ENCODE measurements at places on chromosomes 7 and 10.

GRCh38 chr7:142556740-142557139 is 192.5 kb upstream of the PRSS1 start:
- no peak for DNase-seq

- DNase-seq = no peak
Observed at GRCh38 chr7:5404421-5404826, 19.2 kb downstream of the TNRC18 start.

- DNase-seq = no peak
Observed at GRCh38 chr7:31995134-31995533, 75.1 kb downstream of the PDE1C start.

DNA sequence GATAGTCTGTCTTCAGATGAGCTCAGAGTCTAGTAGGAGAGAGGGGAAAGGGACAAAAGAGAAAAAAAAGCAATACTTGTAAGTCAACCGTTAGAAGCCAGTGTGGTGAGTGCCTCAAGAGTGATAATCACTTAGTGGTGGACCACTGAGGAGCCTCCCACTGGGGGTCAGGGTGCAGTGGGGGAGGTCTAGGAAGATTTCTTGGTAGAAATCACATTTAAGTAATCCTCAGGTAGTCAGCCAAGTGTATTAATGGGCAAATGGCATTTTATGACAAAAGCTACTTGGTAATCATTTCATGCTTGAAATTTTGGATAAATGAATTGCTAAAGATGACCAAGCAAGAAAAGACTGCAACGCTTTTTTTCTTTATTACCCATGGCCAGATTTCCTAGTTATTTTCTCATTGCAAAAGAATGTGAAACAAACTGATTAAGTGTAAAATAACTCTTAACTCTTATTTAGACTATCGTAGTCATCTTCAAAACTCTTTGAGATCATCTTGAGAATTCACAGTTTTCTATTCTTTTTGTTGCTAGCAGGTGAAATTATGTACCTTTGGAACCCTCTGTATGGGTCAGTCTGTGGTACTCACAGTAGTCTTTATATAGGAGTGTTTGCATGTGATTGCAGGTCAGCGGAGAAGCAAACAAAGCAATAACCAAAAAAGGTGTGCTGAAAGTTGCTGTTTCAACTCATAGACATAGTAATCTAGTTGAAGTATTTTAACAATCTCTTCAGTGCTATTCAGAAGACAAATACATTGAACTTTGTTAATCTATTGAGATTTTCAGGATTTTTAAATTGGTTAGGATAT is 63.9 kb downstream of the PPP1R9A start:
- no peak for DNase-seq

GRCh38 chr7:121557034-121557892 is 161.2 kb upstream of the FAM3C start:
- no peak for DNase-seq

- no peak for DNase-seq
Observed at GRCh38 chr10:28939281-28940157, 262.2 kb downstream of the BAMBI start.

DNA sequence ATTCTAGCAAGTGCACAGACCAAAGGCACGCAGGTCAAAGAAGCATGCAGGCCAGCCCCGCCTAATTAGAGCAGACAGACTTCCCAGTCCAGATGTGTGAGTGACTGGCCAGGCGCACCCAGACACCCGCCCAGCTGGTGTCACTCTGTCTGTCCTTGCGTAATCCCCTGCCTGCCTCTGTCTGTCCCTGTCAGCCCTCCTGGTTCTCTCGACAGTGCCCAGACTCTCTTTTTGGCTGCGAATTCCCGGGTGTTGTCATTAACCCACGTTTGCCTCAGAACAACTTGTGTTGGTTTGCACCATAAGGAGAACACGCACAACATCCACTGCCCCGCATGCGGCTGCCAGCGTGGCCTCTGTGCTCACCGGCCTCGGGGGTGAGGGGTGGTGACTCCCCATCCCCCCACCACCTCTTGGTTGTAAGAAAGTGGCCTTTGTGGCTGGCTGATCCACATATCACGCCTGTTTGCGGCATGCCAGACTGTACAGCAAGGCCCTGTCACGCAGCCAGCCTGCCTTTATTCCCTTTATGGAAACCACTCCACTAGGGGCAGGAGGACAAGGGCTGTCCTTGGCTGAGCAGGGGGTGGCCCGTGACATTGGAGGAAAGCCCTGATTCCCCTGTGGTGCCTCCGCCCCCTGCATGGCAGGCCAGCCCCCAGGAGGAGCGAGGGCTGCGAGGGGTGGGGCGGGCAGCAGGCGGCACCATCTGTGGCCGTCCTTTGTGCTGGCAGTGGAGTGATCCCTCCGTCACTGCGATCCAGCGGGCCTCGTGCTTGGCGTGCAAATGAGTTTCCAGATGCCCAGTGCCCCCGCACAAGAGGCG is 72.8 kb upstream of the PPIF start:
- DNase-seq = no peak

DNA sequence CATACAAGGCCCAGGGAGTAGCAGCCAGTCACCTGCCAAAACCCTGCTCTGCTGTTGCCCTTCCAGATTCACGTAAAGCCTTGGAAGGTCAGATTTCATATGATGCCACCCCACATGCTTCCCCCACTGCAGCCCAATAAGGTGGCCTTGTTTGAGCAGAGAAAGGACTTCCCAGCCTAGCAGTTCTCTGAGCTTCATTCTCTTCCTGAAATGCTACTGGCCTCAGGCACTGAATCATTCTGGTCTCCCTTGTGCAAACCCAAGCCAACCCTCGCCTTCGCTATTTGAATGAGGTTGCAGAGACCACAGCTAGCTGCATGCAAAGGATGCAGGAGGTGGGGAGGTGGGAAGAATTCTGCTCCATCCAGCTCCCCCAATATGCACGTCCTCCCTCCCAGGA is 60.3 kb upstream of the PLXNA4 start:
- no peak for DNase-seq

DNA sequence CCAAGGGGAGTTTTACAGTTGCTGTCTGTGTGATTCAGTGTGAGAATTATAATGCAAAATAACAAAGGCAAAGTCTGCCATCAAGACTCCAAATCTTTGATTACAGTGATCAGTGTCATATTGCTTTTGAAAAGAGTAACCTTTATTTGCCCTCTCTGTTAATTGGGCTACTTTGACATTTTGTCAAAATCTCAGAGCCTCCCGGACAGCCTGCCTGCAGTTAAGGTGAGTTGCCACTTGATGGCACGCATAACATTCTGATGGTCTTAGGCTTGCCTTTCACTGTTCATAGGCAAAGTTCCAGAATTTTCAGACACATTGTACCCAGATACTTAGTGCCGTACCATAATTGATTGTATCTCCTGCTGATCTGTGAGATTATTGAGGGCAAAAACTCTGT is 253.5 kb downstream of the ABCA13 start:
- DNase-seq = no peak

- DNase-seq = no peak
Observed at GRCh38 chr10:97321804-97322190, 2.7 kb downstream of the FRAT1 start.

GRCh38 chr7:151314401-151314800 is 27.2 kb upstream of the NUB1 start:
- no peak for DNase-seq

DNA sequence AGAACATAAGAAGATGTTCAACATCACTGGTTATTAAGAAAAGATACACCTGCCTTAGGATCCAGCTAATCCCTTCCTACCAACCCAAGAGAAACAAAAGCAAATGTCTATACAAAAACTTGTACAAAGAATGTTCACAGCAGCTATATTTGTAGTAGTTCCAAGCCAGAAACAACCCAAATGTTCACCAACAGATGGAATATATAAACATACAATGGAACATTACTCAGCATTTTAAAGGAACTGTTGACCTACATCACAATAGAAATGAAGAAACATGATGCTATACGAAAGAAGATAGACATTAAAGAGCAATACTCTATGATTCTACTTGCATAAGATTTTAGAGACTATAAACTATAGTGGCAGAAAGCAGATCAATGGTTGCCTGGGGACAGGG is 149.4 kb downstream of the ZNF438 start:
- DNase-seq = no peak

- no peak for DNase-seq
Observed at GRCh38 chr7:72217151-72217550, 195.0 kb downstream of the CALN1 start.

DNA sequence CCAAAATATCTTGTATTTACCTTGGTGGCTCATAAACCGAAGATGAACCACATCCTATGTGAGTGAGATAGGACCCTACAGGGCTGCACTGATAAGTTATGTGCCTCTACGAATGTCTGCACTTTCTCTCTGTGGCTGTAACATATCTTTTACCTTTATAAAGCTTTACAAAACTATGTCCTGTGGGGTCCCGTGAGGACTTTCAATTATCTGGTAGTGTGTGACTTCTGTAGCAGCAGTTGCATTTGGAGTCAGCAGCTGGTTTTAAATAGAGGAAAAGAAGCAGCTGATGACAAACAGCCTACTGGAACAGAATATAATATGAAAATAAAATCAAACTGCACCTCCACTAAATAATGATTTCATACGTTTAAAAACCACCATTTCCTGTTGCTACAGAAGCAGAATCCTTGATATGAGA is 222.4 kb upstream of the GNAI1 start:
- DNase-seq = no peak

- no peak for DNase-seq
Observed at GRCh38 chr10:100878291-100878910, 34.4 kb upstream of the SLF2 start.

DNA sequence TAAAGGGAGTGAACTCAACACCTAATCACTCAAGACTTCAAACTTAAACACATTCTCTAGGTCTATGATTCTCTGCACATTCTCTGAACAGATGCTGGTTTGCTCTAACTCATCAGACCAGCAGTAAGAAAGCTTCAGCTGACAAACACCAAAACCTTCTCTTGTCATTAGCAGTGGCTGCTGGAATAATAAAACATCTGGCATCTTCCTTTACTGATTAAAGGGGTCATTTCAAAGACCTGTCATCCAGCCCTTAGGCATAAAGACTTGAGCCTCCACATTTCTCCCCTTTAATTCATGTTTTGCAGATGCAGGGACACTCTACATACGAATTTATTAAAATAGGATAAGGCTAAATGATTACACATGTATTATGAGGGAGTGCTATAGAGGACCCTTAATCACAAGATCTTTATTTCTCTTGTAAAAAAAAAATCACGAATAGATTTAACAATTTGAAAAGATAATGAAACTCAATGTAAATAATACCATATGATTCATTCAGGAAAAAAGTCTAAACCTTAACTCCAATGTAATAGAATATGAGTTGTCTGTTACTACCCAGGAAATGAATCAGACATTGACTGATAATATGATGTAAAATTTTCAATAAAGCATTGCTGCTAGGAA is 152.4 kb upstream of the GNAI1 start:
- no peak for DNase-seq

GRCh38 chr7:101814991-101815825 is 2.2 kb upstream of the CUX1 start:
- no peak for DNase-seq

GRCh38 chr7:54932818-54933543 is 85.8 kb upstream of the EGFR start:
- DNase-seq = no peak

DNA sequence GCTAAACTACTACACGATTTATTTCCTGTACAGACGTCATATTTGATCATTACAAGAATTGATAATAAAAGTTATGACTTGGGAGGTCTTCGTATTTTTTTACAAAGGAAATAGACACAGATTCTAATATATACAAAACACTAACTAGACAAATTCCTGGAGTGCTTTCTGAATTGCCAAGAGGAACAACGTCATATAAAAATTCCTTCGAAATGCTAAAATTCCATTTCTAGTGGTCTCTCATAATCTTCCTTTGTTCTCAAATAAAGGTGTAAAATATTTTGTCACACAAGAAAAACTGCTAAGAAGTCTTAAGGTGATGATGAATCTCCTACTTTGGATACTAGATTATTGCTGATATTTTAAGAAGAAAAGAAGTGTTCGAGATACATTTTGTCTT is 85.4 kb downstream of the CDK6 start:
- no peak for DNase-seq

DNA sequence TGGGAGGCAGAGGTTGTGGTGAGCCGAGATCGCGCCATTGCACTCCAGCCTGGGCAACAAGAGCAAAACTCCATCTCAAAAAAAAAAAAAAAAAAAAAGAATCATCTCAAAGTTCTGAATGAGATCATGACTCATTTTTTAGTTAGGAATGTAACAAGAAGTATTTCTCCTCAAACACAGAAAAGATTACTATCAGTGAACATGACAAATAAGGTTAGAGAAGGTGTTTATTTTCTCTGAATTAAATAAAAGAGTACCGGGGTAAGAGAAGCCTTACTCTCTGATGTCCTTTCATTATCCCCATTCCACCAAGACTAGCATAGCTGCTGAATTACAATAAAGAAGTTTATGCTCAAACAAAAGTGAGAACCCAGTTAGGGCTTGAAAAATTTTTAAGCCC is 50.1 kb downstream of the IPMK start:
- no peak for DNase-seq

- no peak for DNase-seq
Observed at GRCh38 chr10:124094419-124094785, 1.0 kb upstream of the CHST15 start.

- DNase-seq = no peak
Observed at GRCh38 chr7:141452911-141453310, 98.3 kb upstream of the AGK start.

DNA sequence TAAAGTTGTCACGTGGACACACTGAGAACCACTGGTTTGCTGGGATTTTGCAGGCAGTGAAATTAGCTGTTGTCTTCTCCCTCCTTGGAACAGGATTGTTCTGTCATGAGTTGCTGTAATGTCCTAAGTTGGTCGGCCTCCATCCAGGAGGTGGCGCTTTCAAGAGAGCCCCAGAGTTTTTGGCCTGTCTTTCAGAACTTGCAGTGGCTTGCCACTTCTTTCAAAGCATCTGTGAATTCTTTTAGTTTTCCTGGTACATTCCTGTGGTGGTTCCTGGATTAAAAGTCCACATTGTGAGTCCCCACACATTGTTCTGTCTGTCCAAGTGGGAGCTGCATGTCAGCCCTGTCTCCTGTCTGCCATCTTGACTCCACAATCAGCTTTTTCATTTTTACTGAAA is 133.8 kb downstream of the PON1 start:
- no peak for DNase-seq

- DNase-seq = no peak
Observed at GRCh38 chr10:33114451-33114952, 156.5 kb upstream of the ITGB1 start.

- DNase-seq = no peak
Observed at GRCh38 chr10:32167450-32167849, 111.2 kb upstream of the KIF5B start.

- no peak for DNase-seq
Observed at GRCh38 chr10:131161087-131161486, 150.4 kb downstream of the TCERG1L start.

- DNase-seq = no peak
Observed at GRCh38 chr7:32264702-32265284, 194.6 kb upstream of the PDE1C start.

DNA sequence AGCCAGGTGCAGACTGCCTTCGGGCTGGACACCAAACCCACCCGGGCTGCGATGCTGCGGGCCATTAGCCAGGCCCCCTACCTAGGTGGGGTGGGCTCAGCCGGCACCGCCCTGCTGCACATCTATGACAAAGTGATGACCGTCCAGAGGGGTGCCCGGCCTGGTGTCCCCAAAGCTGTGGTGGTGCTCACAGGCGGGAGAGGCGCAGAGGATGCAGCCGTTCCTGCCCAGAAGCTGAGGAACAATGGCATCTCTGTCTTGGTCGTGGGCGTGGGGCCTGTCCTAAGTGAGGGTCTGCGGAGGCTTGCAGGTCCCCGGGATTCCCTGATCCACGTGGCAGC is 50.0 kb downstream of the VWA2 start:
- no peak for DNase-seq

GRCh38 chr7:34165927-34166550 is 260.7 kb downstream of the BMPER start:
- no peak for DNase-seq

- no peak for DNase-seq
Observed at GRCh38 chr10:3192856-3193635, 20.5 kb upstream of the PITRM1 start.

Measured in stimulated activated CD8-positive, alpha-beta memory T cell treated with anti-CD3 and anti-CD28 coated beads, Interleukin-4, amount 100 ng/mL, for 1 hour (primary cell).